ENCODE measurements at places on chromosomes 7 and 10.

DNA sequence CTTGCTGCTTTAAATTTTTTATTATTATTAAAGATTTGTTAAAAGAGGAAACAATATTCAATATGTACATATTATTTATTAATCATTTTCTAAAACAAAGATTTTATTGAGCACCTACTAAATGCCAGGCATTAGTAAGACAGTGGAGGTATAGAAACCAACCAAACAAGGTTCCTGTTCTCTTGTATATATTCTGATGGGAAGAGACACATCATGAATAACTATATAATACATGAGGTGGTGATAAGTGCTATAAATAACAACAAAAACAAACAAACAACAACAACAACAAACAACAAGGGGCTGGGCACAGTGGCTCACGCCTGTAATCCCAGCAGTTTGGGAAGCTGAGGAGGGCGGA lies 630 bp upstream of the LIPA start:
- DNase-seq: no peak

DNA sequence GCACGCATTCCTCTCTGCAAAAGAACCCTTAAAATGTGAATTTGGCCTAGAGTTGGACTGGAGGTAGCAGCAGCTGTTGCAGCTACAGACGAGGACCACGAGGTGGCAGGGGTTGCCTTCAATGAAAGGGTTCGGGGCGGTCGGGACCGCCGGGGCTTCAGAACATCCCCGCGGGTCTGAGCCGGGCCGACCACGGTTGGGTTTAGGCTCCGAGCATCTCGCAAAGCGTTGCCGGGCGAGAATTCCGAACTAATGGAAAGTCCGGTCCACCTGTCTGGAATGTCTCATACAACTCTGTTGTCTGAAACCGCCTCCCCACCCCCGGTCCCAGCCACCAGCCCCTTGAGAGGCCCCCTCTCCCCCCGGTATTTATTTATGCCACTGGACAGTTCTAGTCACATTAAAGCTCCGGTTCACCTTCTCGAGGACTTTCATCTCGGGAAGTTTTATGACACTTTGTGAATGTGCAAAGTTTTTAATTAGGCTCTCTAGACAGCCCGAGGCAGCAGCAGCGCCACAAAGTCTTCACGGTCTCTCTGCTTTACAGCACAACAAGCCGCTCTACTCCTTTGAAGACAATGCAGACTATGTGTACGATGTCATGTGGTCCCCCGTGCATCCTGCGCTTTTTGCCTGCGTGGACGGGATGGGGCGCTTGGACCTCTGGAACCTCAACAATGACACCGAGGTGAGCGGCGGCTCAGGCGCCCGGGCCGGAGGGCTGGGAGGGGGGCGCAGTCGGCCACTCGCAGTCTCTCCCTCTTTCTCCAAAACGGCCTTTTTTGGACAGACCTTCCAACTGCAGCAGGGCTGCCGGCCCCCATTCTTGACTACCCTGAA lies 246.2 kb downstream of the SLC25A13 start:
- DNase-seq: peak; percentile 74

DNA sequence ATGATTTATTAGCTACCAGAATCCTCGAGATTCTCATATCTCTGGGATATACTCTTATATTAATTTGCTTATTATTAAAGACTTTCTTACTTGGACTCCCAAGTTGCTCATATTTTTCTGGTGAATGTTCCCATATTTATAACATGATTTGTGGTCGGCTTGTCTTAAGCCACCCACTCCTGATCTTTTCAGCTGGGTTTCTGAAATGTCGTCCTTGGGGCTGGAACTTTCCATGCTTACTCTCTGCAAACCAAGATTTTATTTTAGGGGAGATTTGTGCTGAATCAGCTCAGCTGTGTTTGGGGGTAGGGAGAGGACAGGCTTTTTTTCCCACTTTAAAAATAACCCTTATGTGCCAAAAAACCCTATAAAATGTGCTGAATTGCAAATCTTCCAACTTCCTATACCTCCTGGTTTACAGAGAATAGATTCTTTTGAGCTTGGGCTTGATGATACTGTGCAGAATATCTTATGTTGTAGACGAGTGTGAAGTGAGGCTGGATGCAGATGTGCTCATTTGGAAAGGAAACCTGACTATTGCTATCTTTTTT lies 162.1 kb downstream of the SND1 start:
- no peak for DNase-seq

DNA sequence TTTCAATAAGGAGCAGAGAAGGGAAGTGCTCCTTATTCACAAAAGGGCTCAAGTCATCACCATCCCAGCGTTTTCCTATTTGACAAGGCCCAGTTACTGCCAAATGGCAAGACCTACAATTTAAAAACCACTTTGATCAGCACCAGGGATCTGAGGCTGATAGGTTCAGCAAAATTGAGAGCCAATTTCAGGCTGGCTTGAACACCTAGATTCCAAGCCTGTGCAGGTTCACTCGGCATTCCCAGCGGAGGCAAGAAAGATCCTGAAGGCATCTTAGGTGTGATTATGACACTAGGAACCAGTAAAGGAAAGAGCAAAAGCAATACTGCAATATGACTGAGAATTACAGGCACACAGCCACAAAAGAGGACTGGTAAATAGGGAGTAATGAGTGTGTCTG lies 441.4 kb downstream of the CALN1 start:
- DNase-seq: no peak

- DNase-seq: no peak
Measured at GRCh38 chr10:46297406-46298204, 10.8 kb downstream of the ANTXRL start.

- no peak for DNase-seq
Measured at GRCh38 chr7:130959743-130960207, 225.8 kb upstream of the KLF14 start.
